ENCODE measurements at places on chromosomes 5 and 9.

- no peak for DNase-seq
Observed at GRCh38 chr9:106350777-106351176, 512.2 kb upstream of the ZNF462 start.

GRCh38 chr5:124952079-124952478 lies 205.6 kb upstream of the ZNF608 start:
- peak; percentile 20 for DNase-seq

DNA sequence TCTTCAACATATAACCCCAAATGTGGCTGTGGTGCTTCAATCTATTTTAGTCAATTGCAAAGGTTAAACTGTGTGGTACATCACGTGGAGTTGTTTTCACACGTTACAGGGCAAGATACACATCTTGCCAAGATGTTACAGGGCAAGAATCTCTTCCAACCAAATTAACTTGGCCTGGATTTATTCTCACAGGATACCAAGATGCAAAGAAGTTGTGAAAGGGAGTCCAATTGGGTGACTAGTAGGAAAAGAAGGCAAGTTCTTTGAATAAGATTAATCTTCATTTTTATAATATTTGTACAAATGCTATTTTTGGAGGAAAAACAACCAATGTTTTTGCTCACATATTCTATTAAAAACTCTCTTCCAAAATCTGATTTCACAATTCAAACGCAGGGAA lies 4.8 kb upstream of the IFNA8 start:
- DNase-seq, result no peak

DNA sequence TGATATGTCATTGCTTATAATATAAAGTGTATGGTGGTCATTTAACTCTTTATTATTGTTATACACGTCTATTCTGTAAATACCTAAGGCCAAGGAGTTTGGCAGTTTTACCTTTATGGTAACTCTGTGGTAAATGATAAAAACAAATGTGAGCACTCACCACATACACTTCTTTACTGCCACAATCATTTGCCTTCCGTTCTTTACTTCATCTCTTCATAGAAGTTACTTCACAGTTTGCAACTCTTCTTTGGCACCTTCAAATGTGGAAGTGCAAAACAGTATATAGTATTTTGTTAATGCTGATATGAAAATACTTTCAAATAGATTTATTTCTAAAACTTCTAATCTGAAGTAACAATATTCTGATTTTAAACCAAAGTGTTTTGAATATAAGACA lies 4.4 kb upstream of the MEF2C start:
- DNase-seq, result no peak

GRCh38 chr5:31811210-31811609 lies 172.3 kb downstream of the PDZD2 start:
- no peak for DNase-seq

DNA sequence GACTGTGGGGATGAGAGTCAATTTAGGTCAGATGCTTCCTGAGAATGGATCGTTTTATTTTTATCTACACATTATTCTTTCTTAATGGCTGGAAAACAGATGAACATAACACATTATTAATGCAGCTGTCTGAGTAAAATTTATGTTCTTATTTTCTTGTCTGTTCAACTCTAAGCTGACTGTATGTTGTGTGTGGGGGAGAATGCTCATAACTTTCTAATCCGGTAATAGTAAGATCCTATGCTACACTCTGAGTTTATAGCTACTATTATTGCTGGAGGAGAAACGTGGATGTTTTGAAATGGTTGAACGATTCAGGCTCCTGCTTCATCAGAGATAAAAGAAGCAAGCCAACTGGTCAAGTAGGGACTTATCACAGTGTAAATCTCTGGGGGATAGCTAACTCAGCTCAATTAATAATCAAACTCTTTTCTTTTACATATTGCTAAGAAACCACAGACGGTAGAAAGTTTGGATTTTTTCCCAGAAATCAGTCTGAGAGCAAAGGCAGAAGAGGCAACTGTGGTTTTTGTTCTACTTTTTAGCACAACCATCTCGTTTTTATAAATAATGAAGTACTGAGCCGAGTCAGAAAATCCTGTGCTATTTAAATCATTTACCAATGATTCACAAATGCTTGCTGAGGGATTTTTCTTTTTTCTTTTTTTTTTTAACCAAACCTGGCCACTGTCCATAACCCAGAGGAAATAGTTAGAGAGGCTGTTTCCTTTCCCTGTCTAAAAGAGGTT lies 265.0 kb upstream of the FAM174A start:
- DNase-seq, result no peak

GRCh38 chr5:68548959-68549676 lies 333.6 kb downstream of the PIK3R1 start:
- no peak for DNase-seq

DNA sequence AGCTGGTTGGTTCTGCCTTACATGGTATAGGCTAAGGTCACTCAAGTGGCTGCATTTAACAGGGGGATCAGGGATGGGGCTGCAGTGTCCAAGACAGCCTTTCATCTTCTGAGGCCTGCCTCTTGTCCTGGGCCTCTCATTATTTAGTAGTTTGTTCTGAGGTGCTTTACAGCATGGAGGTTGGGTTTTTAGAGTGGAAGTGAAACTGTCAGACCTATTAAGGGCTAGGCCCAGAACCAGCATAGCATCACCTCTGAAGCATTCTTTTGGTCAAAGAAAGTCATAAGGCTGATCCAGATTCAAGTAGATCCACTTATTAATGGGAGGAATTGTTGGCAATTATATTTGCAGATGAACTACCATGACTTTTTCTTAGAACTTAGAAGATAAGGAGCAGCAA lies 146.0 kb upstream of the NMUR2 start:
- DNase-seq, result no peak

DNA sequence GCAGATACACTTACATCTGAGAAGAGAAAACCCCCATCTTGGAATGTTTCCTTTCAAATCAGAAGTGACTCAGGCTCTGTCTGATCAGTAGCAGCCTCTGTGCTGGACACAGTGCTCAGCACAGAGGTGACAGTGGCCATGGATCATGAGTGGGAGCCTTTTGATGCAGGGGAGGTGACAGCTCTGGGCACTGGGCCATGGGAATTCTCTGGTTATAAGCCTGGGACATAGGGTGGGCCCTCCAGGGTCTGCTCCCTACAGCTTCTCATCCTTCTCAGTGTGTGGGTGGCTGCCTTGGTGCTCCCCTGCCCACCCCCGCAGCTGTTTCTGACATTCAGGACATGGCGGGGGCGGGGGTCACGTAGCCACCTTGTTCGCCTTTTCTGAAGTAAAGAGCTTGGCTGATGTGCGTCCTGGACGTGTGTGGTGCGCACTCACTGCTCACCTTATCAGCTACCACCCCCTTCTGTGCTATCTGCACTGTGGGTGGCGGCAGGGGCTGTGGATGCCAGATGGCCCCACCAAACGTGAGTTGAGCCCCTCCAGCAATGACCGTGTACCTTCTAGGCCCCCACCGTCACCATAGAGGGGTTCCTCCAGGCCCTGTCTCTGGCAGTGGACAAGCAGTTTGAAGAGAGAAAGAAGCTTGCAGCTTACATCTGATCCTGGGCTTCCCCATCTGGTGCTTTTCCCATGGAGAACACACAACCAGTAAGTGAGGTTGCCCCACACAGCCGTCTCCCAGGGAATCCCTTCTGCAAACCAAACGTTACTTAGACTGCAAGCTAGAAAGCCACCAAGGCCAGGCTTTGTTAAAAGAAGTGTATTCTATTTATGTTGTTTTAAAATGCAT lies 24.0 kb downstream of the TRIP13 start:
- no peak for DNase-seq

DNA sequence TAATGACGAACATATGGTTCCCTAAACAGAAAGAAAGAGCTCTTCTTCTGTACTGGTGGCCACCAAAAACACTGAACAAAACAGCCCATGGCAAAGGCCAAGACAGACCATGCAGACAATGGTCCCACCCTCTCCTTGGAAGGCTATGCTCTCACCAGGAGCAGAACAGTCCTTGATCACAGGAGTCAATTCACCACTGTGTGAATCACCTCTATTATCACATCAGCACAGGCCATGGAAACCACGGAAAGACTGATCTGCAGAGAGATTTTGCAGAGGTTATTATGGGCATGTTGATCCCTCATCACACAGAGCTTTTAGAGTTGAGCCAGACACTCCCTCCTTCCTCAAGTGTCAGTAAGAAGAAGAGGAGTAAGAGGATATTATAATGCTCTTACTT lies 134.0 kb upstream of the RASEF start:
- no peak for DNase-seq

DNA sequence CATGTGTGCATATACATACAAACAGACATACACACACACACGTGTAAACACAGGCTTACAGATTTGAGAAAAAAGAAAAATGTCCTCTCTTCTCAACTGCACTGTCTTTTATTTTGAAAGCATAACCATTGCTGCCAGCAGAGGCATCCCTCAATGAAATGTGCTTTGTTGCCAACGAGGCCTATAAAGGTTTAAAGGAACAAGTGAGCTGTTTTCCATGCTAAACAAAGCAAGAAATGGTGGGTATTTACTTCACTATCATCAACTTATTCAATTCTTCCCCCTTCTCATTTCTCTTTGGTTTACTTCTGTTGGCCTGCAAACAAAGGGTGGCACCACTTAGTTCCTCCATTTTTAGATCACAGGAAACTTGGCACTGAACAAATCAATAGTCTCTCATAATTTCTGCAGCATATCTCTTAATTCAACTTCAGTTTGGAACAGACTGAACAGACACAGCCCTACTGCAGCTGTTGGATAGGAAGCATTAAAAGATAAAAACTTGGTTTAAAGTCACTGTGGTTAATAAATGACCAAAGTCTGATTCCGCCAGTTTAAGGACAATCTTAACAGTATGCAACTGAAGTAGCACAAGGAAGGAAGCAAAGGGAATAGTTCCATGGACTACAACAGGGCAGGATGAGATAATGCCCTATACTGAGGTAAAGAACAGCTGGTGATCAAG lies 21.7 kb downstream of the TTC33 start:
- DNase-seq, result no peak
